ENCODE measurements at places on chromosomes 5 and 9.

DNA sequence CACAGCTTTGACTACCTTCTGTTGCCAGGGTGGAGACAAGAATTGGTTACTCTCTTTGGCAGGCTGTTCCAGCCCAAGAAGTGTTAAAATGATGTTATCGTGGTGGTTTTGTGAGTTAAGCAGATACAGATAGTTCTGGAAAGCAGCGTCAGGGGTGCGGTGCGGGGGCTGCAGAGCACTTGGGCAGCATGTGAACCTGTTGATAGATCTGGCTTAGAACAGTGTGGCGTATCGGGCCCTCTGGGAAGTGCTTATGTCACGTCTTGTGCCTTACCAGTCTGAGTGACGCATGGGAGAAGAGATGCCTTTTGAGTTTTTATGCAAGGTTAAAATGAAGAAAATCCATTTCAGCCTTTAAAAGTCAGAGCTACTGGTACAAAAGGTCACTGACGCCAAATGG, 152.5 kb downstream of the PRKACG start:
- no peak for DNase-seq

- no peak for DNase-seq
Observed at GRCh38 chr5:140569197-140569596, 4.6 kb downstream of the SLC35A4 start.

GRCh38 chr9:93814077-93814956, 140.8 kb downstream of the BARX1 start:
- peak; percentile 100 for DNase-seq

GRCh38 chr5:43396762-43397304, 15.4 kb downstream of the CCL28 start:
- no peak for DNase-seq

DNA sequence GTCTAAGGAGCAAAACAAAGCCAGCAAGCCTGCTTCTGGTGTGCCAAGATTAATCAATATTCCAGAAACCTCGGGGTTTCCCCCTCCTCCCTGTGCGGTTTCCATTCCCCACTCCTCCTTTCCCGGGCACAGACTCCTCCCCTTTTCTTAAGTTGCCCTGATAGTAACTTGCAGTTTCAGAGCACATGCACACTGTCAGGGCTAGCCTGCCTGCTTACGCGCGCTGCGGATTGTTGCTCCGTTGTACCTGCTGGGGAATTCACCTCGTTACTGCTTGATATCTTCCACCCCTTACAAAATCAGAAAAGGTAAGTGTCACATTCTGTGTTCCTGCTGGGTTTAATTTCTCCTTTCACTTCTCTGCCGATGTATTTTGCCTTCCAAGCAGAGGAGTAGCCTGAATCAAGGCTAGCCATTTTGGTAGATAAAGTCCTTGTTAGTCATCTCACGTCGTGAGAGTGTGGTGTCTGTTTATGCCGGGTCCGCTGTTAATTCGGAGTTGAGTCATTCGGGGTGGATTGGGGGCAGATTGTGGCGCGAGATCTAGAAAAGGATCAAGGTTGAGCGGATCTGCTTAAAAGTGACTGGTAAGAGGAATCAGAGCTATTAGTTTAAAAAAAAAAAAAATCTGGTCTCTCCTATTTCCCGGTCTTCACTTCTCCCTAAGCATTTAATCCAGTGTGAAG, at the start of gene SLC1A3:
Gene SLC1A3, plus strand, starts transcription at position 179 of the 686 bp plus-strand sequence. CDS start 1,818 bp downstream, outside the sequence.
- peak; percentile 21 for DNase-seq

DNA sequence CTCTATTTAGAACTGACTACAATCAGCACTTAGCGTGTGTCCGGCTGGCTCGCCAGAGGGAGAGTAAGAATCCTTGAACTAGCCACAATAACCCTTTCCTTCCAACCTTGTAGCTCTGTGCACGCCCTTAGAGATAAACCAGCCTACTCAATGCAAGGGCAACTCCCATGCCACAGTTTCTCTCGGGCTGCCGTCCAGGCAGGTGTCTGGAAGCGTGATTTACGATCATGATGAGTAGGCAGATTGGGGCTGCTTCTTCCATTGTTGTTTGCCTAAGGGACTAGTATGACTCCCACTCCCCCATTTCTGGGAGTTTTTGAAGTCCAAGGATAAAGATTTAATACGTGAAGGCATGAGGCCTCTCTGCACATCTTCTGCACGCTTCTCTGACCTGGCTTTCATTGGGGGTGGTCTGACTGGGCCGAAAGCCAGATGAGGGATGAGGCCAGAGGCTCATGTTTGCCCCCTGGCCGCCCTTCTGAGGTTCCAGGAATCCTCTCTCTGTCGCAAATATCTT, 134.0 kb upstream of the MYO10 start:
- peak; percentile 12 for DNase-seq

DNA sequence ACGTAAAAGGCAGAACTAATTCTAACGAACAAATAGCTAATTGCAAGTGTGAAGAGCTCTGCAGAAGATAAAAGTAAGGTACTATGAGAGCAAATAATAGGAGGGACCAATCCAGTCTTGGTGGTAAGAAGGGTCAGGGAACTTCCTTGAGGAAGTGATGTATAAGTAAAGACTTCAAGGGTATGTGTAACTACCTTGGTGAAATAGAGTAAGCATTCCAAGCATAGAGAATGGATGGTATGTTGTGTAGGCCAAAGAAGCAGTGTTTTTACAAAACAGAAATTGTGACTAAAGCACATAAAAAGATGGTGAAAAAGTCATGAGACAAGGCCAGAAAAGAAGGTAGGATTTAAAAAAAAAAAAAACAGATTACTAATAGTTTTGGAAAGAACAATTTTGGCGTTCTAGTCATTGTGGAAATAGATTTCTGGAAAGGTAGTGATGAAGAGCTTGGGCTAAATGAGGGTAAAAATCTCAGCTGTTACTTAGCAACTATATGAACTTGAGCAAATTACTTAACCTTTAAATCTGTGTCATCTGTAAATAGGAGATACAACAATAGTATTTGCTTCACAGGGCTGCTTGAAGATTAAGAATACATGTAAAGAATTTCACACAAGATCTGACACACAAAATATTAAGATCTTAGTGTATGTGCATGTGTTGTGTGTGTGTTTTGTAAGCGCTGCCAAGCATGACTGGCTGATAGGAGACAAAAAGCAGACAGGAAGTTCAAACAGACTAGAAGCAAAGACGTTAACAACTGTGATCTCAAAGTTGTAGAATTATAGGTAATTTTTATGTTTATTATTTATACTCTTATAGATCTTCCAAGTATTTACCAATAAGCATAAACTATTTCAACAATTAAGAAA, 73.5 kb downstream of the NR6A1 start:
- DNase-seq, result no peak

DNA sequence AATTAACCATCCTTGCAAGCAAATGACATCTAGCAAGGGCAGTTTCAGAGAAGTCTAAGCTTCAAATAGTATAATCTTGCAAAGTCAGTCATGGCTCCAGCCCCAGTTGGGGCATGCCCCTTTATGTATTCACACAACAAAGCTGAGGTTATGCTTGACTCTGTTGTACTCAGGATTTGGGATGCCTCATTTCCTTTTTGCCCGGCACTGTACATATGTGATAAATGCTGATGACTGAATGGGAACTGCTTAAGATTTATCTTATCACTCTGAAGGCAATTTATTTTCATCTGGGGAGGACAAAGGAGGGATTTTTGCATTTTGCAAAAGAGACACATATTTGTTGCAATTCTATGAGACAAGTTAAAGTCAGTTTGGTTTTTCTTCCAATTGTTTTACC, 219.2 kb downstream of the TRPM3 start:
- DNase-seq, result no peak

- DNase-seq, result no peak
Observed at GRCh38 chr5:151925340-151925739, 689 bp upstream of the GLRA1 start.

GRCh38 chr5:157748760-157749461, 5.4 kb downstream of the LSM11 start:
- DNase-seq, result no peak

All from NCI-H1417 (cell line).